Epithelial cell of proximal tubule (primary cell): ENCODE measurements at places on chromosomes 11 and 22. TPM values are rescaled to one million over a fixed set of nuclear protein-coding genes. Genes with fewer than 3 reads are reported as not detected.

- no peak for DNase-seq
Observed at GRCh38 chr11:73787051-73787642, 527 bp upstream of the MRPL48 start.

DNA sequence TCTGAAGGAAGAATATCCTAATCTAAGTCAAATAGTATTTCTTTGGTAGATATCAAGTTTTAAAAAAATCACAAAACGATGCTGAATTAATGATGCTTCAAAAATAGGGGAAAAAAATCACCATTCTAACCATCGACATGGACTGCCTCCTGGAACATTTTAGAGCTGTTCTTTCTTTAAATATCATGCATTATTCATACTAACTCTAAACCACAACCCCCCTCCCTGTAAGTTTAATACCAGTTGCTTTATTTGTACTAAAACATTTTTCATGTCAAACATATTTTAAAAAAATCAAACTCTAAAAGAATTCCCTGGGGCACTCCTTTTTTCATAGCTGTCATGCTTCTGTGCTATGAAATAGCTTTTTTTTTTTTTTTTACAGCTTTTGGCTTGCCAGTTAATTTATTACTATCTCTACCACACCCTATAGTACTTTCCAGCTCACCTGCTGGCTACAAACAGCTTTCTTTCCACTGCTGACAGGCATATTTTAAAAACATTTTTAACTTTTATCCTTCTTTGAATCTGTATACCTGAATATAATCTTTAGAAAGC, 256.9 kb downstream of the SOX6 start:
- DNase-seq: no peak

The CEP126 gene
- total RNA-seq: 0.72 and 0.92 TPM in 2 replicates

- DNase-seq: peak; percentile 67
Observed at GRCh38 chr22:46035742-46036557, 59.0 kb upstream of the WNT7B start.

DNA sequence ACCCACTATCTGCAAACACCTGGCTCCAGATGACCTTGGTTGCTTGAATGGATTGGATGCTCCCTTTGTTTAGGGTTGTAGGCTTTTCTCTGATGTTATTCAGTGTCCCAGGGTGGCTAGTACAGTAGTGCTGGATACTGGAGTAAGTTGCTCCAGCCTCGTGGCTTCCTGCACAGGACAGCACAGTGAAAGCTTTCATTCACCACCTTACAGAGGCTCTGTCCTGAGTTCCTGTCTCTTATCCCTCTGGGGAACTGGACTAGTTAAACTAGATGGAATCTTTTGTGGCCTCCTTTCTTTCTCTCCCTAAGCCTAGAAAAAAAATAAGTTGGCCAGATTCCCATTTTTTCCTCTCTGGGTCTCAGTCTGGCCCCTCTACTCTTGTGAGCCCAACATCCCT, 42.6 kb downstream of the MRPL48 start:
- no peak for DNase-seq

DNA sequence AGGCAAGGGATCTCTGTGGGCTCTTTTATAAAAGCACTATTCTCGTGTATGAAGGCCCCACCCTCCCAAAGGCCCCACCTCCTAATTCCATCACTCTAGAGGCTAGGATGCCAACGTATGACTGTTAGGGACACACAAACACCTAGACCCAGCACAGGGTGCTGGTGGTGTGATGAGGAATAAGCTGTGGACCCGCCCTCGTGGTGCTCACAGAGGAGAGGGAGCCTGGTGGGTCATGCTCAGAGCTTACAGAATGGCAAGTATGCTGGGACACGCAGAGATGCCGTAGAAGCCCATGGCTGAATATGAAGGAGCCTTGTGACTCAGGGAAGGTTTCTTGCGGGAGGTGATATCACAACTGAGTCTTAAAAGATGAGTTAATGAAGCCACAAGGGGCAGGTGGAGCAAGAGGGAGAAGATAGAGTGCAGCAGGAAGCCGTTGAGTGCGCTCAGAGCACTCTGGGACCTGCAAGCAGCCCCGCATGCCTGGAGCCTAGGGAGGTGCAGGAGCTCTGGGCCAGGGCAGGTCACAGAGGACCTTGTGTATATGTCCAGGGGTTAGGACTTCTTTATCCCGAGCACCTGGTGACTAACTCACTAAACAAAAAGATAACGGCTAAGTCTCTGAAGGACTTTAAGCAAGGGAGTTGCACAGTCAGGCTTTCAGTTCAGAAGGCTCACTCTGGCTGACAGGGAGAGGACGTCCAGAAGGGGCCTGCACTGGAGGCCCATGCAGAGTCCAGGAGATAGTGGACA, 160.9 kb downstream of the TRIM29 start:
- no peak for DNase-seq

DNA sequence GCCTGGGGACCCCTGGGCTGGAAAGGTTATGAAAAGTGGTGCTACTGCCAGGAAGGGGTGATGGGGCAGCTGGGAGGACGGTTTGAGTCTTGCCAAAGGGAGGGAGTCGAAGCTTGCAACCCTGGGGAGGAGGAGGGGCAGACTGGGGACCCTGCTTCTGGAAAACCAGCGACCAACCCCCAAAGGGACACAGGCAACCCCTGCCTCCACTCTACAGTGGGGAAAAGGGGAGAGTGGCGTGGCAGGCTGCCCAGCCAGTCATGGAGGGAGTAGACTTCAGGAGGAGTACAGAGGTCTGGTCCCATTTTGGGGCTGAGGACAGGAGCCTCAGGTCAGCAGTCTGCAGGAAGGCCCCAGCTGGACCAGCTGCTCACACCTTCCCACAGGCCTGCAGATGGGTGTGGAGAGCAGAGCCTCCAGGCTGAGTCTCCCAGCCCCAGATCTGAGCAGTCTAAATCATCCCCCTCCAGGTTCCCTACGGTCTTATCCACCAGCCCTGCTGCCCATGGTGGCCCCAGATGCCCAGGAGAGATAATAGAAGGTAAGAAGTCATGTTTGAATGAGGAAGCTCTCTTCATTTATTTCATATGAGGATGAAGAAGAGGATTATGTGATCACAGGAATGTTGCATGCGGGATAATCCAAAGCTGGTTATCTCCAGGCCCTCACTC, 3.3 kb downstream of the DDT start:
- no peak for DNase-seq

The RSF1 gene
- 13.6 and 46.7 TPM in 2 replicates for total RNA-seq

The RFPL3 gene
- not detected in 2 replicates for total RNA-seq

DNA sequence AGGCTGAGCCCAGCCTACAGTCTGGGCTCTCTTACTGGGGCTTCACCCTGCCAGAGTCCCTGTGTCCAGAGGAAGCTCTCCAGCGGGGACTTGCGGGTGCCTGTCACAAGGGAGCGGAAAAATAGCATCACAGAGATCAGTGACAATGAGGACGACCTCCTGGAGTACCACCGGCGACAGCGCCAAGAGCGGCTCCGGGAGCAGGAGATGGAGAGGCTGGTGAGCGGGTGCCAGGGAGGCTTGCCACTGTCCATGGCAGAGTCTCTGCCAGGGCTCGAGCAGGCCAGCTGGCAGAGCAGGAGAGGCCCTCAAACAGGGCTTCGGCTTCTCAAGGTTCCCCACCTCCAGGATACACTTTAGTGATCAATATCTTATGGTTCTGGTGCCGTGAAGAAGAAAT, 21.0 kb downstream of the PHLDB1 start:
- DNase-seq: no peak

- DNase-seq: no peak
Observed at GRCh38 chr11:30434901-30435300, 112.0 kb downstream of the ARL14EP start.

GRCh38 chr11:4495986-4496385, 13.5 kb downstream of the OR52K1 start:
- DNase-seq: no peak

The IL10RA gene
- total RNA-seq: 0.46 and 0.87 TPM in 2 replicates
